ENCODE measurements at places on chromosomes 11 and 22.
A peak's percentile ranks its signal among the peaks of the same experiment; 100 is the strongest.

- DNase-seq = no peak
These were observed 2.2 kb downstream of the ZBTB16 start for GRCh38 chr11:114061681-114062049.

- no peak for DNase-seq
These were observed 26.7 kb downstream of the IRAG1 start for GRCh38 chr11:10666556-10667520.

GRCh38 chr11:133726542-133726941, 118.8 kb downstream of the SPATA19 start:
- DNase-seq = no peak

DNA sequence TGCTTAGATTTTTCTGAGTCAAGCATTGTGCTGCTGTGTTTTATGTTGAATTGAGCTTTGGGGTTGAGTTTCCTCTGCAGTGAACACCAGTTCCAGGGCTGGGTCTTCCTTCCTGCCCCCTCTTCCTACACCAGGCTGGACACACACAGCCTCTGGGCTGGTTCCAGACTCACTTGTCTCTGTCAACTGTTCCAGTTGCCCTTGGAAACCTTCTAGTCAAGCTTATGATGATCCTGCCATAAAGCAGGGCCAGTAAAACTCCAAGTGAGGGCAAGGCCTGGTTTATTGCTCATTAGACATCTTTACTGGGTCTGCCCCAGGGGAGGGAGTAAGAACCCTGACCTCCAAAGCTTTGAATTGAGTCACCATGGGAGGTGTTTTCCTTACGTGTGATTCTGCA, 61.1 kb downstream of the KIAA1671 start:
- DNase-seq = no peak

DNA sequence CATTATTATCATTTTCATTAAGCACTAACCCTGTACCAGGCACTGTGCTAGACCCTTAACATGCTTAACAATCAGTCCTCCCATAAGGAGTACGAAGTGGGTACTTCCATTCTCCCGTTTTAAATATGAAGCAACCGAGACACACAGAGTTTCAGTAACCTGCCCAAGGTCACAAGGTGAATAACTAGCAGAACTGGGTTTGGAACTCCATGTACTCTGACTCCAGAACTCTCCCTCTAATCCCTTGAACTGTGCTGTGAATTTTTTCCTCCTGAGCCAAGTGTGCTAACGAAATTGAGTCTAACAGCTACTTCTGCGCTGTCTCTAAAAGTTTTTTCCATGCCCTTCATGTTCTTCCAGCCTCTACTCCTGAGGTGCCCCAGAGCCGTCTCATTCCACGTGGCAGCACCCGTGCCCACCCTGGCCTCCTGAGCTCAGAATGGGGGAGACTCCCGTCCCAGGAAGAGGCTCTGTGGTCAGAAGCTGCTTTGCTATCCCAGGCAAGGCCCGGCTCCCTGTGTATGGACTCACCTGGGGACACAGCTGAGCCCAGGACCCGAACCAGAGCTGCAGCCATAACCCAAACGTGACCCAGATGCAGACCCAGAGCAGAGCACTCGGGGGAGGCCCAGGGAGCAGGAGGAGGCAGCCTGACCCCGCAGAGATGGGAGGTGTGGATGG, 8.6 kb upstream of the TRIM29 start:
- DNase-seq = no peak

GRCh38 chr11:127226380-127226779, 225.8 kb upstream of the KIRREL3 start:
- no peak for DNase-seq

DNA sequence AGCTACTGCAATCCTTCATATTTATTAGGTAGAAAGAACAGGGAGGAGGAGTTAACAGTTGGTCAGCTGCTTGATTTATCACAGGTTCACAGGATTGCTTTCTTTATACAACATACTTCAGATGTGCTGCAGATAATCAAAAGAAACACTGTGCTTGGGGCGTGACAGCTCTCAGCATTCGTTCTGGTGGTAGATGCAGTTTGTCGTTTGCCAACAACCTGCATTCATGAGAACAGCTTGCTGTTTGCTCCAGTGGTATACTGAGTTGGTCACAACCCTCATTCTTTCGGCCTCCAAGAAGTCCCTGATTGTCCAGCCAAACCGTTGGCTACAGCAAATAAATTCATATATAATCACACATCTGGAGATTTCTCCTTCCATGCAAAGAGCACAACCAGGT, 120.5 kb downstream of the ZNF280B start:
- DNase-seq = no peak

DNA sequence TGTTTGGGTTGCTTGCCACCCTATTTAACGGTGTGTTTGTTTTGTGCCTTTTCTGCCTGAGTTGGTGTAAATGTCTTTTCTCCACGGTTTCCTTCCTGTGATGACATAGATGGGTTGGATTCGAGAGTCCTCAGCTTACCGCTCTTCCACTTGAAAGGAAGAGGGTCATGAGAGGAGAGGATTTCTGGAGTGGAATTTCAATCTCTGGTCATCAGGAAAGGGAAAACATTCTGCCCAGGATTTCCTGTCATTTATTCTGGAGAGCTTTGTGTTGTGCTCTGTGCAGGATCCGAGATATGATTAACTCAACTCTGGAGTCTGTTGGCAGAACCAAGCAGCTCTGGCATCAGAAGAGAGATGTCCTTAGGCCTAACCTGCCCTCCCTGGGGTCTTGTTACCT, 605.2 kb downstream of the NTM start:
- no peak for DNase-seq

DNA sequence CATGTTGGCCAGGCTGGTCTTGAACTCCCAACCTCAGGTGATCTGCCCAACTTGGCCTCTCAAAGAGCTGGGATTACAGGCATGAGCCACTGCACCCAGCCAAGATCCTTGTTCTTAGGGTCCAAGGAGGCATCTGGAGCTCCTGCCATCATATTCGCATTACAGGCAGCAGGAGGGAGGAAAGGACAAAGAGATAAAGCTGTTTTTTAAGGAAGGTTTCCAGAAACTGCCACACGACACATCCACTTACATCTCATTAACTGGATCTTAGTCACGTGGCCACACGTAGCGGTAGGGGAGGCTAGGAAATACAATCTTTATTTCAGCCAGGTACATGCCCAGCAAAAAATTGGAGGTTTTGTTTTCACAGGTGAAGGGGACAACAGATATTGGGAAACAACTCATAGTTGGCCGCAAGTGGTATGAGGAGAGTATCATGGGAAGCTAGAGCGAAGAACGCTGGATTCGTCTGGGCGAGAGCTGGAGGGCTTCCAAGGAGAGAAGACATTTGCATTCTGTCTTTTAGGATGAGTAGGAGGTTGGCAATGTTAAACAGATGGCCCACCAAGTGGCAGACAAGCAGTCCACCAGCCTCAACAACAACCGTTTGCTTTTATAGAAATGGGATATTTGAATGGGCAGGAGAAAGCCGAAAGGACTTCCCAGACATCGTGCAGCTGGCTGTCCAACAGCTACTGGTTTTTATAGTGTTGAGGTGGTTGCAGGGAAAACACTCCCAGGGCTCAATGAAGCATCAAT, 39.2 kb upstream of the DMC1 start:
- DNase-seq = no peak

DNA sequence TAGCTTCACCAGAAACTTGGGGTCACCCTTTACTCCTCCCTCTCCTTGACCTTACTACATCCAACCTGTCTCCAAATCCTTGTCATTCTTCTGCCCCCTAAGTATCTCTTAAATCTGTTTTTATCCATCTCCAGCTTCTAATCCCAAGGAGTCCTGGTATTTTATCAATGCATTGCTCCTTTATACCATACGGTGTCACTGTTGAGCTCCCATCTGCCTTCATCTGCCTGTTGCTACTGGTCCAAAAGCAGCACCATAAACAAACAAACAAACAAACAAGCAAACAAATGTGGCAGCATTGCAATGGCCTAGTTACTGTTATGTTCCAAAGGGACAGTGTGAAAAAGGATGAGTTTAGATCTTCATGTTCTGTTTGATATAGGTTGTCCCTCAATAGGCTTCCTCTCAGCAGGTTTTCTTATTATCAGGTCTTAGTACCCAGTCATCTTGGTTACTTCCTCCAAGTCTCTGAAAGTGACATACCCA, 34.2 kb downstream of the DNHD1 start:
- DNase-seq = no peak

- DNase-seq = no peak
These were observed 157.4 kb downstream of the BUD13 start for GRCh38 chr11:116615211-116615865.

- no peak for DNase-seq
These were observed 175.2 kb downstream of the DBX1 start for GRCh38 chr11:19985111-19985510.

DNA sequence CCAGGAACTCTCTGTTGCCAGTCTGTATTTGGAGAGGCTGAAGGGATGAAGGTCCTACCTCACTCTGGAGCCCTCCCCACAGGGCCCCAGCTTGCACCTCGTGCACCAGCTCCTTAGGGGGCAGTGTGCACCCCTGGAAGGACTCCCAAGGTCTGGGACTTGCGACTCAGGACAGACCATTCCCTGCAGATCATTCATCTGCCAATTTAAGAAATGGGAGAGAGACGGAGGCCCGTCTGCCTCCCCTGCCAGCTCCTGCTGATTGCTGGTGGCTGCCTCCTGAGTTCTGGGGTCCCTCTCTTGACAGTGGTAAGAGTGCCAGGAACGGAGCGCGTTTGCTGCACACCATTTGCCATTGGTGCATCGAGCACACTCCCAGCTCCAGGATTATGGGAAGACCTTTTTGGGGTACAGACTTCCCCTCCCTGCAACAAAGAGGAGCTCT, 27.4 kb upstream of the MALAT1 start:
- DNase-seq = no peak

- no peak for DNase-seq
These were observed 78.3 kb downstream of the RNF169 start for GRCh38 chr11:74826901-74827300.

DNA sequence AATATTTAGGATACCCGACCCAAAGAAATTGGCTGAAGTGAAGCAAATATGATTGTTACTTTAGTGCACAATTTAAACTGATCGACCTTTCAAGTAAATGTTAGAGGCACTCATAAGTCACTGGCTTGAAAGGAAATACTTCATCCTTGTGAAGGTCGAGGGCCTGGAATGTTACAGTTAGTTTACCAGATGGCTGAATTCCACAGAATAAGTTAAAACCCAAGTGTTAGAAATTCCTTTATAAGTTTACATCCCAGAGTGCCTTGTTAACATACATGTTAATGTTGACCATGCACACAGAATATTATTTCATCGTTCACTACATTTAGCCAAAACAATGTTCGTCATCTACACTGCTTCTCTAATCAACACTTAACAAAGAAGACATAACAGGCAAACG, 235.5 kb upstream of the ANO3 start:
- no peak for DNase-seq

GRCh38 chr22:35995772-35996171, 32.9 kb downstream of the RBFOX2 start:
- no peak for DNase-seq

GRCh38 chr22:49486225-49486624, 341.4 kb downstream of the BRD1 start:
- no peak for DNase-seq

DNA sequence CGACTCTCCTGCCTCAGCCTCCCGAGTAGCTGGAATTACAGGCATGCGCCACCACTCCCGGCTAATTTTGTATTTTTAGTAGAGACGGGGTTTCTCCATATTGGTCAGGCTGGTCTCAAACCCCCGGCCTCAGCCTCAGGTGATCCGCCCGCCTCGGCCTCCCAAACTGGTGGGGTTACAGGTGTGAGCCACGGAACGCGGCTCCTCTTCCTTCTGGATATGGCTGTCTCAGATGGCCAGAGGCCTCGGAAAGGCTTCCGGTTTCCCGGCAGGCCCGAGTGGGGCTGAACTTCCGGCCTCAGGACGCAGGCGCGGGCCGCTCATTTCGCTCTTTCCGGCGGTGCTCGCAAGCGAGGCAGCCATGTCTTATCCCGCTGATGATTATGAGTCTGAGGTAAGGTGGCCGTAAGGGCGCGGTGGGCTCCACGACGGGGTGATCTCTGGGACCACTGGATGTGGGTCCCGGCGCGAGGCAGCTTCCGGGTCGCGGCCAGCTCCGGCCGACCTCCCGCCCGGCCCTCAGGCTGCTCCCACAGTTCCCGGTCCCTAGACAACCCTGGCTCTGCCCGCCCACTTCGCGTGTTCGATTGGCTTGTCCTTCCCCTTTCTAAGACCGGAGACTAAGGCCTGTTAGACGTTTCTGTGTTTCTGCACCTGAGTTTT, at the start of gene EIF3L:
Gene EIF3L (plus strand): TSS at position 331 of the 663 bp plus-strand sequence. CDS start 31 bp downstream, at position 362.
- peak; percentile 78 for DNase-seq

DNA sequence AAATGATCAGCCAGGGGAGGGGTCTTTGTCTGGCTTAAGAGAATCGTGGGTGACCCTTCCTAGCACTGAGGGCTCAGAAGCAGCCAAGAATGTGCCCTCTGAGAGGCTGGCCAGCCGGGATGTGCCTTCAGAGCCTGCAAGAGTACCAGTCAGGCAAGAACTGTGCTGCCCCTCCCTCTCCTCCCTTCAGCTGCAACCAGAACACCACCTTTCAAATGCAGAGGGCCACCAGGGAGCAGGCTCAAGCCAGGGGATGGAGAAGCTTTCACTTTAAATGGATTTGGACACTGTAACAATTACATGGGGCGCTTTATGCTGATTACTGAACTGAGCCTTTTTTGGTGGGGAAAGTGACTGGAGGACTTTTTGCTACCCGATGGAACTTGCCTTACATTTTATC, 44.9 kb upstream of the TENM4 start:
- no peak for DNase-seq

- DNase-seq = no peak
These were observed 14.1 kb upstream of the IL2RB start for GRCh38 chr22:37163575-37164504.

DNA sequence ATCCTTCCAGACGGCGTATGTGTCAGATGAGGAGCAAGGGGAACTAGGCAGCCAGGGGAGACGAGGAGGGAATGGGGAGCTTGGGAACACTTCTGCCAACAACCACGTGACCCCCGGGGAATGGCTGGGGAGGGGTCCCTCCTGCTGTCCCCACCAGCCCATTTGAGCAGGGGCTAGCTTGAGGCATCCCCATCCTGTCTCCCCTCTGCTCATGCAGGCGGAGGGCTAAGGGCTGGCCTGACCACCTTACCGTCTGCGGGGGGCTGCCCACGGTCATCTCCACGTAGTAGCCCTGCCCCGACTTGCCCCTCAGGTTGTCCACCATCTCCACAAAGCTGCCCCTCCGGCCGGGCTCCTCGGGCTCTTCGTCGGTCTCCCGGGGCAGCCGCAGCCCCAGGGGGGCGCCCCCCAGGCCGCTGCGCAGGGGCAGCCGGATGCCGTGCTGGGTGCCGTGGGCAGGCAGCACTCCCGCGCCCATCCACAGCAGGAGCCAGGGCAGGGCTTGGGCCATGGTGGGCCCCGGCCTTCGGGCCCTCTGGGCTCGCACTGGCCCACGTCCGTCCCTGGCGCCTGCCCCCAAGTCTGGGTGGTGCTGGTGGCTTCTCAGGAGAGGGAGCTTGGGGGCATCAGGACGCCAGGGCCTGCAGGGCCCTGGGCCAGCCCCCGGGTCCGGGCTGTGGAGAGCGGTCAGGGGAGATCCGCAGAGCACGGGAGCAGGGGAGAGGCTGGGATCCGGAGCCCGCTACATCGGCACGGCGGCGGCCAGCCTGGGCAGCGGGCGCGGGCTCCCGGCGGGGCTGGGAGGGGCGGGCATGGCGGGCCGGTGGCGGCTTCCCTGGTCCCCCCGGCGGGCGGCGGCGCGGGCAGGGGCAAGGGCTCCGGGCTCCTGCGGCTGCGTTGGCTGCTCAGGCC, 515 bp downstream of the BACE1 start:
- peak; percentile 21 for DNase-seq

- DNase-seq = no peak
These were observed 8.9 kb downstream of the OR5D16 start for GRCh38 chr11:55847453-55847852.

Data from T-helper 9 cell (primary cell).